Activated CD8-positive, alpha-beta T cell treated with anti-CD3 and anti-CD28 coated beads for 36 hours (primary cell): ENCODE measurements at places on chromosomes 3 and 15. TPM values are rescaled to one million over a fixed set of nuclear protein-coding genes. Genes with fewer than 3 reads are reported as not detected.

FRMD4B gene
- total RNA-seq, result 11.7 TPM

DNA sequence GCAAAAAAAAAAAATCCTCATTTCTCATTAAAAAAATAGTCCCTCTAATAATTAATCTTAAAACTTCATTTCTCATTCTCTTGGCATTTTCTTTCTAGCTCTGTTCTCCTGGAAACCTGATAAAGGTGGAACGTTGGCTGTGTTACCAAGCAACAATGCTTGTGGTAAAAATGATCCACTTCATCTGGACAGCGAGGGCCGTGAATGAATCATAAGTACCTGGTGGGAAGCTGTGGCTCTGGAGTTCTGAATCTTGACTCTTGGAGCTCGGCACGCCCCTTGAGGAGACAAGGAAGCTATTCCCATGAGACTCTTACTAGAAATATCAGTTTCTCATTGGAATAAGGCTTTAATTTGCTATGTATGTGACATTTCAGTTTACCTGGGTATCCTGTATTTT lies 32.5 kb downstream of the BCL2L10 start:
- no peak for DNase-seq
- H3K4me1 ChIP-seq, result peaks cover 16% of the 10 kb centered on the region
- H3K27ac ChIP-seq, result no peak overlapping the region
- H3K36me3 ChIP-seq, result no peaks in the 10 kb centered on the region
- H3K4me3 ChIP-seq, result no peak overlapping the region
- H3K27me3 ChIP-seq, result no peaks in the 10 kb centered on the region

GRCh38 chr3:23726811-23727548 lies 78.8 kb upstream of the UBE2E1 start:
- H3K4me1 ChIP-seq, result peaks cover 8% of the 10 kb centered on the region
- no peaks in the 10 kb centered on the region for H3K36me3 ChIP-seq
- no peak overlapping the region for H3K4me3 ChIP-seq
- peak; percentile 20 for DNase-seq
- no peak overlapping the region for H3K27ac ChIP-seq
- no peaks in the 10 kb centered on the region for H3K27me3 ChIP-seq

GRCh38 chr3:176595307-176595706 lies 602.0 kb downstream of the TBL1XR1 start:
- H3K4me1 ChIP-seq, result no peaks in the 10 kb centered on the region
- H3K36me3 ChIP-seq, result no peaks in the 10 kb centered on the region
- H3K27me3 ChIP-seq, result no peaks in the 10 kb centered on the region
- DNase-seq, result no peak

- no peak overlapping the region for H3K4me3 ChIP-seq
- H3K36me3 ChIP-seq, result peaks cover 68% of the 10 kb centered on the region
- no peak for DNase-seq
- peak overlapping the region; percentile 60 for H3K27ac ChIP-seq
- no peaks in the 10 kb centered on the region for H3K27me3 ChIP-seq
Observed at GRCh38 chr3:15056676-15057404, 8.3 kb downstream of the MRPS25 start.

- DNase-seq, result no peak
- H3K4me3 ChIP-seq, result no peak overlapping the region
- H3K27me3 ChIP-seq, result no peaks in the 10 kb centered on the region
- peaks cover 44% of the 10 kb centered on the region for H3K36me3 ChIP-seq
- H3K27ac ChIP-seq, result no peak overlapping the region
- peaks cover 87% of the 10 kb centered on the region for H3K4me1 ChIP-seq
Observed at GRCh38 chr3:177127008-177127407, 70.3 kb downstream of the TBL1XR1 start.

MCTP2 gene
- total RNA-seq, result 16.2 TPM

DNA sequence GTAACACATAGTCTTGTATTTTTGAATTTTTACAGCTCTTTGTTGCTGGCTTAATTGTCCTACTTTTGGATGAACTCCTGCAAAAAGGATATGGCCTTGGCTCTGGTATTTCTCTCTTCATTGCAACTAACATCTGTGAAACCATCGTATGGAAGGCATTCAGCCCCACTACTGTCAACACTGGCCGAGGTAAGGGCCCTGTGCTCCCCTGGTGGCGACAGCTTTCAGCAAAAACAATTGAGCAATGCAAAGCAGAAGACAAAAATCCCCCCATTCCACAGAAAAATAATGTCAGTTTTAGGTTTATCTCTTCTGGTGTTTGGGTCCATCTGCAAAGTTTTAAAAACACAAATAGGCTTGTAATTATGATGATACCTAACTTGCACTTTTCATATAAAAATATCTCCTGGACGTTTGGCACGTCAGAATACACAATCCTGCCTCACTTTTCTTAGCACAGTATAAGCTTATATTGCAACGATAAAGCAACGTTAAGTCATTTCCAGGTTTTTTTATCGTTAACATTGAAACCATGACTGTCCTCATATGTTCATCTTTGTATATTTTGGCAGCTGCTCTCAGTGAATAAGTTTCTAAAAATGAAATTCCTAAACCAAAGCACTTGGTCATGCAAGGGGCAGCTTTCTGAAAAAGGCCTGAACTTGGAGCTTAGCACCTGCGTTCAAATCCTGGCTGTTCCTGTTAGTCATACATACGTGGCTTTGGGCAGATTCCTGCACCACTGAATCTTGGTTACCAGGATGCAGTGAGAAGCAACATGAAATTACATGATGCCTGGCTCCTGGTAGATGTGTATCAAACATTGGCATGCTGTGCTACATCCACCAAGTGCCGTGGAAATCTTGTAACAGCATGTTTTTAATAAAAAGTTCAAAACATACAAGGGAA lies 8.5 kb downstream of the SEC61A1 start:
- no peak for DNase-seq
- H3K27me3 ChIP-seq, result no peaks in the 10 kb centered on the region
- H3K4me1 ChIP-seq, result peaks cover 4% of the 10 kb centered on the region

DNA sequence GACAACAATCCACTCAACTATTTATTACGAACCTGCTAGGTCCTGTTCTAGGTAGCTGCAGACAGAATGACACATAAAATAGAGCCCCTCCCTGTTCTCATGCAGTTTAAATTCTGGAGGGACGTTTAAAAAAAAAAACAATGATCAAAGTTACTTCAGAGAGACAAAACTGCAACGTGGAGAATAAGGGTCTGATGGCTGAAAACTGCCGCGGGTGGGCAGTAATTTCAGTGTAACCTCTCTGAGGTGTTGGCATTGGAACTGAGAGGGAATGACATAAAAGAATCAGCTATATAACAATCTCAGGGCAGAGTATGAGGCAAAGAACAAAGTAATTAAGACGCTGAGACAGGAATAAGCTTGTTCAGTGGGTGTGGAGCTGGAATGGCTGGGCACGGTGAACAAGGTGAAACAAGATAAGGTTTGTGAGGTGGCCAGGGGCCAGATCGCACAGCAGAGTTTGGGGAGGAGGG lies 19.5 kb downstream of the TBL1XR1 start:
- no peak overlapping the region for H3K27ac ChIP-seq
- DNase-seq, result no peak
- H3K4me3 ChIP-seq, result no peak overlapping the region
- no peaks in the 10 kb centered on the region for H3K27me3 ChIP-seq
- peaks cover 53% of the 10 kb centered on the region for H3K4me1 ChIP-seq

STOML1 gene
- total RNA-seq, result 6.5 TPM

GRCh38 chr3:156983559-156983958 lies 157.4 kb downstream of the LEKR1 start:
- no peaks in the 10 kb centered on the region for H3K36me3 ChIP-seq
- no peak for DNase-seq
- no peak overlapping the region for H3K4me3 ChIP-seq
- H3K27ac ChIP-seq, result no peak overlapping the region
- peaks cover 5% of the 10 kb centered on the region for H3K4me1 ChIP-seq
- no peaks in the 10 kb centered on the region for H3K27me3 ChIP-seq

DNA sequence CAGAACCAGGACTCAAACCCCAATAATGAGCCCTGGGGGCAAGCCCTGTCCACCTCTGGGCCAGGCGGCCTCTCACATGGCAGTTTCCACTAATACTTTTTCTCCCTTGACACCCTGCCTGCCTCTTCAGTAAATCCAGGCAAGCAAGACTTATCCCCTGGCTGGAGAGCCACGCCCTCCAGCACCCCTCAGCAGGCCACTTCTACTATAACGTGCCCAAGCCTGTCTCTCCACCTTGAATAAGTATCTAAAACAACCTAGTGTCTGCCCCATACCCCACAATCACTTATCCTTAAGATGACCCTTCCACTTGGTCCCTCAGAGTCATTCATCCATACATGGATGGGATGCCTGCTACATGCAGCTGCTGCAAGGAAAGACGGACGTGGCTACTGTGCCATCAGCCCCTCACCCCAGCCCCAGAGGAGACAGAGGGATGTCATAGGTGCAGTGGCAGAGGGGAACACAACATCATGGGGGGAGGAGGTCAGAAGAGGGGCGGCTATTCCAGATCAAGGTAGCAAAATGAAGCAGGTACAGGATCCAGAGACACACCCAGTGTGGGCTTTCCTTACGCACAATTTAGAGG lies 63.4 kb downstream of the LRIG1 start:
- no peak for DNase-seq
- H3K27me3 ChIP-seq, result no peaks in the 10 kb centered on the region
- no peak overlapping the region for H3K27ac ChIP-seq
- H3K4me1 ChIP-seq, result peaks cover 26% of the 10 kb centered on the region
- H3K36me3 ChIP-seq, result peaks cover 2% of the 10 kb centered on the region

GRCh38 chr15:70390723-70391122 lies 293.0 kb upstream of the TLE3 start:
- H3K36me3 ChIP-seq, result no peaks in the 10 kb centered on the region
- H3K27me3 ChIP-seq, result no peaks in the 10 kb centered on the region
- no peak overlapping the region for H3K27ac ChIP-seq
- H3K4me1 ChIP-seq, result no peaks in the 10 kb centered on the region
- DNase-seq, result no peak

DNA sequence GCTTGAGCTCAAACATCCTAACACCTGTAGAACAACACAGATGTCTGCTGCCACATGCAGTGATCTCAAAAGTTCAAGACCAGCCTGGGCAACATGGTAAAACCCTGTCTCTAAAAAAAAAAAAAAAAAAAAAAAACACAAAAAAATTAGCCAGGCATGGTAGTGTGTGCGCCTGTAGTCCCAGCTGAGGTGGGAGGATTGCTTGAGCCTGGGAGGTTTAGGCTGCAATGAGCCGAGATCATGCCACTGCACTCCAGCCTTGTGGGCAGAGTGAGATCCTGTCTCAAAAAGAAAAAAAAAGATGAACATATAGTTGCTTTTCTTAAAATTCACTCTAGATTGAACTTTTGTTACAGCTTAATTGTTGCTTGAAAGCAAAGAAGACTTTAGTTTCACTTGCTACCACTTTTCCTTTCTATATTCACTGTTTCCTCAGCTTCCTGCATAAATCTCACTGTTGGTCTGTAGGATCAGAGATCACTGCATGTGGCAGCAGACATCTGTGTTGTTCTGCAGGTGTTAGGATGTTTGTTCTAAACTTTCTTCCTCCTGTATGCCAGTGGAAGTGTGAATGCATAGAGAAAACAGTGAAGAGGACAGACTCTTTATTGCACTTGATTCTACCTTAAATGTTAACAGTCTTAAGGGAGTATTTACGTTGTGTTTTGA lies 12.6 kb downstream of the RAB11A start:
- peaks cover 48% of the 10 kb centered on the region for H3K4me1 ChIP-seq
- H3K27ac ChIP-seq, result peak overlapping the region; percentile 45
- H3K27me3 ChIP-seq, result no peaks in the 10 kb centered on the region
- no peak overlapping the region for H3K4me3 ChIP-seq

- H3K27me3 ChIP-seq, result peaks cover 10% of the 10 kb centered on the region
- no peak overlapping the region for H3K27ac ChIP-seq
- peaks cover 16% of the 10 kb centered on the region for H3K36me3 ChIP-seq
- no peak for DNase-seq
Observed at GRCh38 chr3:15645740-15646501, 44.4 kb downstream of the BTD start.

DNA sequence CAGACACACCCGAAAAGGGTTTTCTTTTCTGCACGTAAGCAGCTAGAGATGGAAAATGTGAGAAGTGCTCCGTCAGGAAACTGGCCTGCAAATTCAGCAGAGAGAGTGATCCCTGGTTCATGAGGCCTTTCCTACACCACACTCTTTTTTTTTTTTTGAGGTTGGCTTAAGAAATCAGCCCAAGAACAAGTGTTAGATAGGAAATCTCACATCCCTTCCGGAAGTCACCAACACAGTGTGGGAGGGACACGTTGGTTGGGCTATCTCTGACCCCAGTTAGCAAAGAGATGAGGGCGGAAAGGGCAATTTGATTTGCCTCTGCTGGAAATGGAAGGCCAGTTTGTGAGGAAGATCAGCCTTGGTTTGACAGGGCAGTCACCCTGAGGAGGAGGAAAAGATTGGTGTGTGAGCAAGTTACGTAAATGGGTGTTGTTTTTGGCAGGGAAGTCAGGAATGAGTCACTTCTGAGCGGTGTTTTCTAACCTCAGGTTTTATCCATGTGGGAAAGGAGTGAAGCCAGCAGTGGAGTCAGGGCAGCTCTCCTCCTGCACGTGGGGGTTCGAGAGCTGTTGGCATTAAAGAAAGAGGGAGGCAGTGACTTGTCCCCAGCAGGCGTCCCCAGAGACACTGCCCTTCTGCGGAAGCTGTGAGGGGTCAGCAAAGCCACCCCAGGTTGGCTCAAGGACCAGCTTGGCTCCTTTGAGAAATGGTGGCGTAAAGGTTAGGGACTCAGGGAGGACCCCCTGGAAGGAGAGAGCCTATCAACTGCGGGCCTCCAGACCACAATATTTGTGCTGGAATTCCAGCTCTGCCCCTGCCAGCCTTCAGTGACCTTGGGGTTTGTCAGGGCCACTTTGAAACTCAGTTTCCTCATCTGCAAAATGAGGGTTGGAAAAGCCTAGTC lies 237.6 kb upstream of the BHLHE40 start:
- peak overlapping the region; percentile 91 for H3K27ac ChIP-seq
- peak; percentile 24 for DNase-seq
- H3K4me3 ChIP-seq, result no peak overlapping the region
- H3K36me3 ChIP-seq, result peaks cover 61% of the 10 kb centered on the region
- H3K27me3 ChIP-seq, result no peaks in the 10 kb centered on the region

- no peak for DNase-seq
- H3K36me3 ChIP-seq, result no peaks in the 10 kb centered on the region
- H3K27ac ChIP-seq, result no peak overlapping the region
- no peak overlapping the region for H3K4me3 ChIP-seq
Observed at GRCh38 chr3:158991146-158991705, 189.4 kb downstream of the MFSD1 start.

TRH gene
- total RNA-seq, result not detected

DNA sequence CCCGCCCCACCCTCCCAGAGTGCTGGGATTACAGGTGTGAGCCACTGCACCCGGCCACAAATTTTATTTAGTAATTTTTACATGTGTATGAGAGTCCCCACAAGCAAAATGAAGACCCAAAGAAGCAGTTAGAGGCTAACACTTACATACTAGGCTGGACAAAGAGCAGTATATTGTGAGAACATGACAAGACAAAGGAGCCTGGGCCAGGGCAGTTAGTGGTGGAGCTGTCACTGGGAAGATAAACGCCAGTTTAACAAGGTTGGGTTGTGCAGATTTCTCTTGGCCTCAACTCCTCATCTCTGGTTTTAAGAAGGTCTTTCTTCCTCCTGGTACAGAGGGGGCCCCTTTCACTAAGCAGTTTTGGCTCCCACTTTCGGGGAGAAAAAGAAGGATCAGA lies 19.9 kb upstream of the FAM174B start:
- H3K27ac ChIP-seq, result no peak overlapping the region
- H3K36me3 ChIP-seq, result no peaks in the 10 kb centered on the region
- no peak overlapping the region for H3K4me3 ChIP-seq
- peaks cover 4% of the 10 kb centered on the region for H3K27me3 ChIP-seq

GOLGA8A gene
- 141 TPM for total RNA-seq

- H3K27ac ChIP-seq, result peak overlapping the region; percentile 97
- peak overlapping the region; percentile 96 for H3K4me3 ChIP-seq
- DNase-seq, result peak; percentile 34
- peaks cover 21% of the 10 kb centered on the region for H3K4me1 ChIP-seq
- no peaks in the 10 kb centered on the region for H3K27me3 ChIP-seq
Observed at GRCh38 chr3:15064299-15064834, 748 bp downstream of the MRPS25 start.

- no peak for DNase-seq
- H3K27ac ChIP-seq, result no peak overlapping the region
- H3K27me3 ChIP-seq, result no peaks in the 10 kb centered on the region
- H3K36me3 ChIP-seq, result no peaks in the 10 kb centered on the region
Observed at GRCh38 chr3:38421679-38422336, 31.9 kb upstream of the ACVR2B start.
